D341Med (cell line): ENCODE measurements at places on chromosomes 13 and 19.

DNA sequence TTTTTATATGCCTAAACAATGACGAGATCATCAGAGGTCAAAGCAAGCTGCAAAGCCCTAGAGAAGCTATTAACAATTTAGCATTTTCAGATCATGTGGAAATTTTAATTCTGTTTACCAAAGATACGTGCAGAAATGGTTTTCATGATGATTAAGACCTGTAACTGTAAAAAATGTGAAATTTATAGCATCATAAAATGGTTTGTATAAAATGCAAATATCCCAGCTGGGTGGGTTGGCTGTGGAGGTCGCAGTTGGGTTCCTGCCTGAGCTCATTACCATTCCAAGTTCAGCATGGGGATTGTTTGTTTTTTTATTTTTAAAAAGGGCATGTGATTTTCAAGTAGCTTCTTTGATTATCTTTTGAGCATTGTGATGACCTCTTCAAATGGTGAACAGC, 47.9 kb upstream of the SIAH3 start:
- no peak for DNase-seq

GRCh38 chr19:11278670-11279069, 16.3 kb upstream of the DOCK6 start:
- DNase-seq, result no peak

GRCh38 chr19:11921852-11922495, 2.9 kb upstream of the ZNF700 start:
- no peak for DNase-seq

- peak; percentile 79 for DNase-seq
Measured at GRCh38 chr19:44582581-44583265, 30.6 kb upstream of the IGSF23 start.

- no peak for DNase-seq
Measured at GRCh38 chr19:1418951-1419738, 11.8 kb downstream of the DAZAP1 start.

DNA sequence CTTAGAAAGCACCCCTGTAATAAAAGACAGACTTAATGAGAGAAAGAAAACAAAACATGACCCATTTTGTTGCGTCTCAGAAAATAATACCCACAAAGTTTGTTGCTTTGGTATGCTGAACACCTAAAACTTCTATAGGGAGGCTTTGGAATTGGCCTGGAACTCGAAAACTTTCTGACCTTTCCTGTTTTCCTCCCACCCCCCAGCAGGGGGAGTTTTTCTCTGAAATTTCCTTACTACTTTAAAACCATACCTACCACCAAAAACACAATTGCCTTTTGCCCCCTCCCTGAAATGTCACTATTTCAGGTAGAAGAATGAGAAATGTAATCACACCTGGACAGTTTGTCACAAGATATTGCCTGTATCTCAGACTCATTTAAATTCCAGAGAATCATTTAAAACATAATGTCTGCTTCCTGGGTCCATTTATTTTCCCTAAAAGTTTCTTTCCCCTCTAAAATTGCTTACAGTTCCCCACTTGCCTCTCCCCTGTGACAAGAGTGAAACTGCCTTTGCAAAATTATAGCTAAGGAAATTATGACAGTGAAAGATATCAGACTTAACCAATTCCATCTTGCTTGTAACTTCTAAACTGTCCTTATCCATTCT, 2700.2 kb downstream of the PCDH9 start:
- DNase-seq, result peak; percentile 43

- no peak for DNase-seq
Measured at GRCh38 chr13:33367926-33368325, 82.4 kb upstream of the STARD13 start.

DNA sequence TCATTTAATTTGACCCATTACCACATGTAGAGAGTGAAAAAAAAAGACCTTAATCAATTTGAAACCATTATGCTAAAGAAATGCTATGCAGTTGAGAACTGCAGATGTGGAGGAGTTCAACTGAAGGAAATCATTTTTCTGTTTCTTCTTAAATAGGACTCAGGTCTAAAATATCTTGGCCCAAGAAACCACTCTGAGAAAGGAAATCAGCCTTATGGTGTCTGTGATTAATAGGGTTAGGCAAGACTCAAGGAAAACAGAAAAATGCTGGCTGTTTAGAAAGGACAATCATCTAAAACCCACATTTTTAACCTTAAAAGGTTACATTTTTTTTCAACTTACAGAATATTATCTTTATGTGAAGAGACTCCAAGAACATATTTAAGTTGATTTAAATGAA, 1.9 kb upstream of the SLITRK1 start:
- no peak for DNase-seq

DNA sequence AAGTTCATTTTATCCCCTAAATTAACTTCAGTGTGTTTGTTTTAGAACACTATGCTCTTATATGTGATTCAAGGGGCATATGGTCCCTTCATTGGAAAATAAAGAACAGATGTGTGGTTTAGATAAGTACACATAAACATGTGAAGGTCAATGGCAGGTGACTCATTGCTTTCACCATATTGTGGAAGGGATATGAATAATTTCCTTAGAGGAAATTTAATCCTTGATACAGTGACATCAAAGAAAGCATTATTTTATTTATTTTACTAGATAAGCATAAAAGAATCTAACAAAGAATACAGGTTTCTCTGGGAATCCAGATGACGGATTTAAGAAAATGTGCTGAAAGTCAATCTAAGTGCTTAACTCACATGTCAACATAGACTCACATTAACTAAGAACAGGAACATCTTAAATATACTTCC, 373.5 kb downstream of the KCTD12 start:
- DNase-seq, result no peak

- no peak for DNase-seq
Measured at GRCh38 chr19:38417146-38417543, 8.9 kb downstream of the RASGRP4 start.
